ENCODE measurements at places on chromosomes 3 and 15.

DNA sequence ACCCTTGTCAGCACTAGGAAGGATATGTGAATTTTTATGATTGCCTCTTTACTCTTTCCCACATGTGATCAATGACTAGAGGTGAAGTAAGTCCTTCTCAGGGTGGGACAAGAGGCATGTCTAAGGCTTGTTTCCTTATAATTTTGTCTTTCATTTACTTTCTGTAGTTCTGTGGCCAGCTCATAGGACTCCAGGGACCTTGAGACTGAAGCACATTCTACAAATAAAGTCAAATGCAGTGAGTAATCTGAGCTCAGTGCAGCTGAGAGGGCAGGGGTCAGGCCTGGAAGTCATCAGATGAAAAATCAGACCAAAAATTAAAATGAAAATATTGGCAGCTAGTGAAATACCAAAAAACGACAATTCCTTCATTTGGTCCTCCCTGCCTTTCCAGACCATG, 424.7 kb upstream of the THBS1 start:
- no peak for DNase-seq

DNA sequence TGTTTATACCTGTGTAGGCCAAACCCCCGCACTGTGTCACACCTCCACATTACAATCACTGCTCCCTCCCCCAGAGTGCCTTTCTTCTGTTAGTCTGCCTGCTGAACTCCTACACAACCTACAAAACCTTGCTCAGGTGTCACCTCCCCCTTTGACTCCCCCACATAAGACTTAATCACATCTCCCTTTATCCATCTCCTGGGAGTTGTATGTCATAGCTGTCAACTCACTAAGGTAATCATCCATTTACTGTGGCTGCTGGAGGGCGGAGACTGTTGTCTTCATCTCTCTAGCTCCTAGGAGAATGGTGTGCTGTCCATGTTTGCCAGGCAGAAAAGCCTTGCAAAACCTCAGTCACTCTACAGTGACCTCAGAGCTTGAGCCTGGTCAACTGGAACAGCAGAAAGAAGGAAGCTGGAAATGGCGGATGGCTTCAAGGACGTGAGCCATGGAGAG, 43.8 kb downstream of the ZNF710 start:
- DNase-seq: no peak

DNA sequence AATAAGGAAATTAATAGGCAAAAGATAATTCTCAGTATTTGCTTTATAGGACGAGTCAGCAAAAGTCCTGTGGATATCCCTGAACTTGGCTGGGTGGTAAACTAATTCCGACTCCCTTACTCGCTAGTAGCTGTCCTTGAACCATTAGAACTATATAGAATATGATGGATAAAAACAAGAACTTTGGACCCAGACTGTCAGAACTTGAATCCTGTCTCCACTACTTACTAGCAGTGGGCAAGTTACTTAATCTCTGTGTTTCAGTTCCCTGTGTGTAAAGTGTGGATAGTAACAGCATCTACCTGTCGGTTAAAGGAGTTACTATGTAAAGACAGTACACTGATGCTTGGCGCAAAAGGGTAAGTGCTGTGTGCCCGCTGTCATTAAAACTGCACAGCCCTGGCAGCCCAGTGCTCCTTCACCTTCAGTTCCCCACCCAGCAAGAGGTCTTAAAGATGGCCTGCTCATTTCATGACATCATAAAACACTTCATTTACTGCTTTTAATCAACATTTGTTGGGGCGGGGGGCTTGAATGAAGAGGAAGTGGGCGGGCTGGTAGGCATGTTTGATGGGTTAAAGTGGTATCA, 7.3 kb downstream of the TPM1 start:
- no peak for DNase-seq

DNA sequence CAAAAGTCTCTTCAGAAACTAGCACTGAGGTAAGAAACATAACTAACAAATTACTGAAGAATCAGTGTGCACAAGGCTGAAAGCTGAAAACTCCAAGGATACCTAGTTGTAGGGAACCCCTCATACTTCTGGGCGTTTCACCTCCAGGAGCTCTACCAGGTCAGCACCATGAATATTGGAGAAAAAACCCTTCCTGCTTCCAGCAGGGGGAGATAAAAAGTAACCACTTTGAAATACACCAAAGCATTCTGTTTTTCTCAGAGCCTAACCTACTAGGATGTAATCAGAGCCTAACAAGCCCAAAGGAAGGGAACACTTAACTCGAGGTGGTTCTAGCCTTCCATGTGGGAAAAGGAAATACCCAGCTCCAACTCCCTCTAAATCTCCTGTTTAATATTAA, 175.8 kb upstream of the MME start:
- DNase-seq: no peak

DNA sequence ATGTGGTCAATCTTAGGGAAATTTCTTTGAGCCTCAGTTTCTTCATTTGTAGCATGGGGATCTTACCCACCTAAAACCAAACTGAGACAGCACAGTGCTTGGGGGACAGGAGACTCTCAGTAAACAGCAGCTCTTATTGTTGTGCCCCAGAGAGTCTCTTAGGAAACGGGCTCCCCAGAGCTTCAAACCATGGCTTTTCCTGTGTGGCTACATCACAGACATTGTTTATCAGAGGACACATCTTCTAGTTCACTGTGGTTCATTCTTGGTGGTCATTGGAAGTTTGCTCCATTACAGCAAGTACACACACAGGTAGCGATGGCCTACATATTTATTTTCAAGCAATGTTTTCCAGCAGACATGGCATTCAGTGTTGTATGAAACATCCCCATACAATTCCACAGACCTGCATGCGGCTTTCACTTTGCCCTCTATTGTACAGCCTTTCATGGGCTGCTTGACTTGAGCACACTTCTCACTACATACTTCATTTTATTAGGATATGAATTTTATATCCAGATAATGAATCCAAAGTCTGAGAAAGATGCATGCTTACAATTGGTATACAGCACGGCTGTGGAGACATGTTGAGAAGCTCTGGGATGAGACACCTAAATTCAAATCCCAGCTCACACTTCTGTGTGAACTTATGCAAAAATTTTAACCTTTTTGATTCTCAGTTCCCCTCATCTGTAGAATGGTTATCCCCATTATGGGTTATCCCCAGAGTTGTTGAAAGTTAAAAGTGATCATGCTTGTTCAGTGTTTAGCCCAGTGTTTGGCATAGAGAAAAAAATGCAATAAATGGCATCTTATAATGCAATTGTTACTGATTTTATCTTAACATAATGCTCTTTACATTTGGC, 84.8 kb upstream of the ICE2 start:
- DNase-seq: no peak

Data from non-pigmented ciliary epithelial cell (primary cell).